Stimulated activated CD8-positive, alpha-beta memory T cell treated with anti-CD3 and anti-CD28 coated beads, Interleukin-4, amount 100 ng/mL, for 4 hours (primary cell): ENCODE measurements at places on chromosomes 4 and X.
A peak's percentile ranks its signal among the peaks of the same experiment; 100 is the strongest.

GRCh38 chr4:36173905-36174304, 70.4 kb downstream of the ARAP2 start:
- no peak for DNase-seq

DNA sequence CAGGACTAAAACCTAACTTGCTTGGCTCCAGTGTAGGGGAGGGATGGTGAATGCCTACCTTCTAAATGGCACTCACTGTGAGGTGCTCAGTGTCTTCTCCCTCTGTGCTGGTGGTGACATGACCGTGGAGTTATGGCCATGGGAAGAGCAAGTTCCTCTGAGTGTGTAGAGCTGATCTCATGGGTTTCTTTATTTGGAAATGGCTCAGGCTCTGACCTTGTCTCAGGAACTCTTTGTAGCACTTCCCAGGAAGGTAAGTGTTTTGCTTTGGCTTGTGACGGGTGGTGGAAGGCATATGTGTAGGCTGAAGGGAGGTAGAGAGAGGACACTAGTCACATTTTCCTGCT, 6.4 kb downstream of the MSN start:
- DNase-seq, result no peak

DNA sequence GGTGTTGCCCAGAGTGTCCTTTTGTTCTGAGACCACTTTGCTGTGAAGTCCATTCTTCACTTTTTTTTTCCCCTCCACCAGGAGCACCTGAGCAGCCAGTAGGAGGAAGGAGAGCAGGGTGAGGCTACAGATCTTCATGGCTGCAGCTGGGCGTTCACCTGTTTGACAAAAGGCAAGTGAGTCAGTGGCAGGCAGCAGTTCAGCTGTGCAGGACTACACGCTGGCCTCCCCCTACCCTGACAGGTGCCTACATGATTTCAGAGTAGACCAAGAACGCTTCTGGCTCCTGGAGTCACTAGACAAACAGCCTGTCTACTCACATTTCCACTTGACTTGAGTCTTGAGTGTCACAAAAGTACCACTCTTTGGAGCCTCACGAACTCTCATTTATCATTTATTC, 2.0 kb downstream of the FGFBP1 start:
- DNase-seq, result no peak

GRCh38 chr4:165838575-165838974, 34.5 kb upstream of the TLL1 start:
- DNase-seq, result no peak

DNA sequence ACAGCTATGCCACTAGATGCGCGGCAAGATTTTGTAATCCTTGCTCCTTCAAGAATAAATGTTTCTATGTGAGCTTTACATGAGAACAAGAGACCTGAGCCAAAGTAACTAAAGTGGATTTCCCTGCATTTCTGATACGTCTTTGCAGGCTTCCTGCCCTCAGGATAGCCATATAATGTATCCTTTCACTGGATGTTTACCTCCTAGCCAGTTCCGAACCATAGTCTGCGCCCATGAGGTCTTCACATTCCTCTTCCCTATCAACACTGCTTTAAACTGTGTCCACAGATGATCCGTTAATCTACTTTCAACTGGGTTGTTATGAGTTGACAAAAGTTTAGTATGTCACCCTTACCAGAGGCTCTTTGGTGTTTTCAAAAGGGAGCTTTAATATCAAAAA, 1889.1 kb upstream of the AGA start:
- no peak for DNase-seq

DNA sequence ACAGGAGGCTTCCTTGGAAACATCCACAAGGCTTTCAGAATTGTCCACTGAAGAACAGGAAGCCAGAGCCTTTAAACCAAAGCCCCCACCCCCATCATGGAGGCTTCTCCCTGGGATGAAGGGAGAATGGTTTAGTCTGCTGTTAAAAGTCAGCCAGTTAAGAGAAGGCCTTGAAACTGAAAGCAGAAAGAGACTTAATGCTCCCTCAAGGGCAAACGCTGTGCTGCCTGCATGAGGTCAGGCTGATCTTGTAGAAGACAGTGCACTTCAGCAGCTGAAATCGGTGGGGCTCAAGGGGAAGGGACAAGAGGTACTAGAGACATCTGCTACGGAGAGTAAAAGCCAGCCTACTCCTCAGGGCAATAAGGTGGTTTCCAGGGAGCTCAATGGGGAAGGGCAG, 69.0 kb downstream of the HPRT1 start:
- DNase-seq, result no peak

GRCh38 chr4:15963001-15963451, at the start of gene FGFBP2:
FGFBP2 (minus strand) TSS chr4:15963175; CDS start chr4:15963129, 46 bp downstream.
- peak; percentile 49 for DNase-seq

GRCh38 chr4:108146819-108147218, 21.9 kb downstream of the LEF1 start:
- no peak for DNase-seq

- DNase-seq, result no peak
Observed at GRCh38 chr4:46937493-46937892, 28.4 kb upstream of the COX7B2 start.
